Airway epithelial cell (primary cell): ENCODE measurements at places on chromosomes 16 and 17. TPM values are rescaled to one million over a fixed set of nuclear protein-coding genes. Genes with fewer than 3 reads are reported as not detected.

Gene PRKCB
- total RNA-seq: not detected in 2 replicates

Gene ITGAX
- total RNA-seq: not detected in 2 replicates

Gene EXOC3L1
- total RNA-seq: 0.99 TPM in 1 of 2 replicates, not detected in the other

Gene STH
- not detected in 2 replicates for total RNA-seq

Gene CYBC1
- total RNA-seq: 50.5 and 60.0 TPM in 2 replicates

Gene KRTAP4-1
- total RNA-seq: not detected in 2 replicates

Gene CDC42EP4
- 37.0 and 58.9 TPM in 2 replicates for total RNA-seq

Gene CCDC200
- not detected in 2 replicates for total RNA-seq

Gene ABCC12
- total RNA-seq: not detected in 2 replicates

Gene TPSD1
- total RNA-seq: not detected in 2 replicates

Gene ASGR2
- total RNA-seq: not detected in 2 replicates

Gene EFCAB5
- total RNA-seq: 0.07 TPM in 1 of 2 replicates, not detected in the other

Gene NPIPA5
- total RNA-seq: not detected in 2 replicates

Gene CDH3
- 567 and 645 TPM in 2 replicates for total RNA-seq

Gene GRB2
- total RNA-seq: 69.3 and 120 TPM in 2 replicates

Gene HSPB9
- not detected in 2 replicates for total RNA-seq

Gene SEPTIN12
- total RNA-seq: not detected in 2 replicates
